ENCODE measurements at places on chromosomes 4 and X.

GRCh38 chr4:37601531-37601930 lies 84.6 kb downstream of the RELL1 start:
- no peak for DNase-seq

DNA sequence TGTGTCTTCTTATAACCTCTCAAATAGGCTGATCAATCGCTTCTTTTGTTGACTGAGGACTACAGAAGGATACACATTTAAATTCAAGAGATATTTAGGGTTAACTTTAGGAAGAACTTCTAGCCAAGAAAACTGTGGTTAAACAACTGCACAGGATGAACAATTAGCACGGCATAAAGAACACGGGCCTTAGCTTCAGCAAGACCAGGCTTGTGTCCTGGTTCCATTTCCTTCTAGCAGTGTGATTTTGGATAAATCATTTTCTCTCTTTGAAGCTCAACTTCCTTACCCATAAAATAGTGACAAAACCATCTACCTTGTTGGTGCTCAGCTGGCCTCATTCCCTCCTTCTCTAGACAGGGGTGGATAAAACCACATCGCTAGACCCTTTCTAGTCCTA lies 117.6 kb downstream of the TSPAN5 start:
- DNase-seq = no peak

DNA sequence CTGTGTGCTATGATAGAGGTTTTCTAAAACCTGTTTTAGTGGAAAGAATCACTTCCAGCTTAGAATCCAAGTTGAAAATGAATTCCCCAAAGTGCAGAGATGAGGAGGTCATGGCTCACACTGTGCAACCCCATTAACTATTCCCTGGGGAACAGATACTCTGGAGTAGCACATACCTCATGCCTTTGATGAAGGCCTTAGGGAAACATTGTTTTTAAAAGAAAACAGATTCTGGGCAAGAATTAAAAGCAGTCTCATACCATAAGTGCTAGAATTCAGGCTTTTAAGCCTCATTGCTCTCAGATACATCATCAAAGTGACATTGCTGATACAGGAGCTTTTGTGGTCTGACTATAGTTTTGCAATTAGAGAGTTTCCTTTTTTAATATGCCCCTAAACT lies 115.1 kb downstream of the NDST4 start:
- DNase-seq = no peak

DNA sequence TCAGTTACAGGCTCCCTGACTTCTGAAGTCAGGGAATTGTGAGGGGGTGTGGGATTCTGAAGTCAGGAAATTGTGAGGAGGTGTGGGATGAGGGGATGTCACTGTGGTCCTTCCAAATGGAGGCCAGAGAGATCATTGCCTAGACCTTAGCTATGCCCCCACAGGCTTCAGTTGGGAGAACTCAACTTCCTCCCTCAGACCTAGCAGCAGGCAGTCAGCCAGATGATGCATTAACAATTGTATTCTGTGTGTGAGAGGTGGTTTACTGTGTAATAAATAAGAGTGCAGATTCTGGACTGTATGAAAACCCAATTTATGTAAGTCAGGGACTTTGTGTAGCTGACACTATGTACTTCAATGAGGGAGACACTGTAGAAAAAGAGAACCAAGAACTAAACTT lies 65.7 kb downstream of the FREM3 start:
- DNase-seq = no peak

- no peak for DNase-seq
Measured at GRCh38 chrX:19721726-19722370, 165.6 kb downstream of the SH3KBP1 start.

- no peak for DNase-seq
Measured at GRCh38 chrX:69995362-69996112, 54.2 kb downstream of the AWAT2 start.
